Astrocyte (in vitro differentiated cells and primary cell): ENCODE measurements at places on chromosomes 2 and 18.

DNA sequence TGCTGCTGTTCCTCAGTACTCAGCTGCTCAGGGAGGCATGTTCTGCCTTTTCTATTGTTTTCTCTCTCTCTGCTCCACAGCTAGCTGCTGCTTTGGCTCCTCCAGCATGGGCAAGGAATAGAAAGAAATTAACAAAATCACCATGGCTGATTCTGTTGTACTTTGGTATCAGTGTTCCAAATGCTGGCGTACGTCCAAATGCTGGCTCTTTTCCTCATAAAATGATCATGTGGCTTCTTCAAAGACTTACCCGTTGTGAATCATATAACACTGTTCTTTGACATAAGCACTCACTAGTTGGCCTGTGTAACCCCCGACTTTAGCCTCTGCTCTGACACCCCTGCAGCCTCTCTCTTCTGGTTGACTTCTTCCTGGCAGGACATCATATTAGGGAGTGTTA, 547.6 kb downstream of the CPS1 start:
- no peak for DNase-seq

GRCh38 chr18:23706971-23707640, 17.9 kb downstream of the LAMA3 start:
- DNase-seq = no peak

DNA sequence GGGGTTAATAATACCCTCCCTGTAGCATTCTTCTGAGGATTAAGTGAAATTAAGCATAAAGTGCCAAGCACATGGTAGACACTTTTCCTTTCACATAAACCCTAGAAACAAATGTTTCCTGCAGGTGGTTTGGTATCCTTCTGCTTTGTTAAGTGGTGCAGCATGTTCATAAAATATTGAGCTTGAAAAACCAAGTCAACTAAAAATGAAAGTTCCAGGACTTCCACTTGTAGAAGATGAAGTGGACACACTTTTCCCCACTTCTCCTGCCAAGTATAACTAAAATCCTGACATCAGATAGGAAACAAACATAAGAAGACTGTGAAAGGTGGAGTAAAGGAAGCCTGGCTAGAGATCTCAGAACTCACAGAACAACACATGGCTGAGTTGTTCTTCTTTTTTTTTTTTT, 90.5 kb downstream of the COLEC12 start:
- no peak for DNase-seq

DNA sequence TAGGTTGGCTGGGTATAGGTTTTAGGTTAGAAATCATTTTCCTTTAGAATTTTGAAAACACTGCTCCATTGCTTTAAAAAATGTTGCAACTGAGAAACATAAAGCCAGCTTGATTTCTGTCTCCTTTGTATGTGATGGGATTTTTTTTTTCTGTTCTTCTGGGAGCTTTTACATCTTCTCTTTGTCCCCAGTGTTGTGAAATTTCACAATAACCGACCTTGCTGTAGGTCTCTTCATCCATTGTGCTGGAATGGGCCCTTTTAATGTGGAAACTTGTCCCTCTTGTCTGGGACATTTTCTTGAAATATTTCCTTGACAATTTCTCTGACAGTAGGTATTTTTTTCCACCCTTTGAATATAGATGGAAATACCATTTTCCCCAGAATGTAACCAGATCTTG, 44.0 kb upstream of the LAPTM4A start:
- DNase-seq = no peak

DNA sequence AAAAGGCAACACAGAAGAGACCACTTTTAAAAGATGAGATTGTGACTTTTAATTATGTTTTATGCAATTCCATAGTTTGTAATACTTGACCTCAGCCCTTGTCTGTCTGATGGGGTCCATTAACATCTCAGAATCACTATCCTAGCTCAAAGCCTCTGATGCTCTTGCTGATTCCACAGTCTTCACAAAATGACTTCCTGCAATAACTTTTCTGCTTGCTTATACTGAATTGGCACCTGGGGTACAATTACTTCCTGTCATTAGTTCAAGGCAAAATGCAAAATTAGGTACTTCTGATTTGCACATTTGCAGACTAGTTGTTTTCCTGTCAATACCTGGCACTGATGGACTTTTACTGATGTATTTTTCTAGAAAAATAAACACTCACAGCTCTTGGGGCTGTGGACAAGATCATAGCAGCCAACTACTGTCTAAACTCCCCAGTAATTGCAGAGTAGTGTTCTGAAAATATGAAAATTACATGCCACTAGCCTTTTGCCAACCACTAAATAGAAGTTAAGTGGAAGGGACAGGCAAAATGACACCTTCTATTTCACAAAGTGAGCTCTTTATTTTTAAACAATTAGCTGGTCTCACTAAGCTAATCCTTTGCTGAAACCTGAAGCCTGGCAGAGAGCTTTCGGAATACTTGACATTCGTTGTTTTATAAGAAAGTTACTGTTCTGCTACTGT, 129.1 kb downstream of the PIEZO2 start:
- no peak for DNase-seq

- no peak for DNase-seq
Observed at GRCh38 chr2:43004879-43005244, 212.5 kb upstream of the HAAO start.

- DNase-seq = no peak
Observed at GRCh38 chr18:59109375-59109774, 30.3 kb upstream of the SEC11C start.

- peak; percentile 58 for DNase-seq
Observed at GRCh38 chr2:19577723-19578122, 219.3 kb upstream of the OSR1 start.

DNA sequence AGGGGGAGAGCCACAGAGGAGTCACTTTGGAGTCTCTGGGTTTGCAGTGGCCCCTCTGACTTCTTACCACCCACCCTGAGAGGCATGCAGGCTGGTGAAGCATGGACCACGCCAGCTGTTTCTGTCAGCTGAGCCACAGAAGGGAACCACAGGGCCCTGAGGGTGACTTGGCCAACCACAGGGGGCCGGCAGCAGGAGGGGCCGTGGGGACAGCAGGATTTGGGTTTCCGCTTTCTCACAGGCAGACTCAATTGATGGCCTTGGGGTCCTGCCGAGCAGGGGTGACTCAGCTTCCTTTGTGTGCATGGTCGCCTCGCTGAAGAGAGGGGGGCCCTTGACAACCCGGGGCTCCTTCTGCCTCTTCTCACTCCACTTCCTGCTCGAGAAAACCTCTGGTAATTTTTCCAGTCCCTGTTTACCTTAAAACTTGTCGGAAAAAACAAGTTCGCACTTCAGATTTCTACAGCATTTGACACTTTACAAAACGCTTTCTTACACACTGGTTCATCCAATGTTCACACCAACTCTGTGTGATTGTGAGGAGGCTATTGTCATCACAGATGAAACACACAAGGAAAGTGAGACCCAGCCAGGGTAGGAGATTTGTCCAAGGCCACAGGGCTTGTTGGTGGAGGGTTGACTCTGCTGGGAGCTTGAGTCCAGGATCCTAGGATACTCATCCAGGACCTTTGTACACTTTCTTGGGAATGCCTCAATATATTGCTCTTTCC, 311.2 kb downstream of the LPIN1 start:
- peak; percentile 45 for DNase-seq

DNA sequence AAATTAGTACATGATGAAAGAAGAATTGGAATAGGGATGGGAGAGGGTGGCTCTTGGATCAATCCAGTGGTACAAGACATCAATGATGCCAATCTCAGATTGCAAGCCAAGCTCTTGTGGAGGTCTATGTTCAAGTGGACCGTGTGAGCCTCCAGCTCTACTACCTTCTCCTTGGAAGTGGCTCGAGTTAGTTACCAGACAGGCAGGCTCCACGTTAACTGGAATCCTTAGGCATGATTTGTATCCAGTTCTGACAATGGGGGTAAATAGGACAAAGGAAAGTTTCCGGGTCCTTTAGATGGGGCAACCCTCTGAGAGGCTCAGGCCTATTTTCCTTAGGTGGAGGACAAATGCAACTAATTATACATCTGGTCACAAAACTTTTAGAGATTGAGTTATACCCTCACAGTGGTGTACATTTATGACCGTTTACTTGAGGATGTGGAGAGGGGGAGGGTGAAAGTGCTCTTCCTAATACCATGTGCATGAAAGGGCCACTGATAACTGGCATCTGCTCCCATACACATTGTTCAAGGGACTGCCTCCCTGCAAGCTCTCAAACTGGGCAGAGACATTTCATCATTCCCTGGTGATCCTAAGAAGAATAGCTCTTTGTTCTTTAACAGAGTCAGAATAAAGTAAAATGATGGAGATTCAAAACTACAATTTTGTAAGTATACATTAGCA, 180.2 kb downstream of the SOCS6 start:
- no peak for DNase-seq

- DNase-seq = no peak
Observed at GRCh38 chr2:106551417-106552130, 64.4 kb downstream of the CD8B2 start.

DNA sequence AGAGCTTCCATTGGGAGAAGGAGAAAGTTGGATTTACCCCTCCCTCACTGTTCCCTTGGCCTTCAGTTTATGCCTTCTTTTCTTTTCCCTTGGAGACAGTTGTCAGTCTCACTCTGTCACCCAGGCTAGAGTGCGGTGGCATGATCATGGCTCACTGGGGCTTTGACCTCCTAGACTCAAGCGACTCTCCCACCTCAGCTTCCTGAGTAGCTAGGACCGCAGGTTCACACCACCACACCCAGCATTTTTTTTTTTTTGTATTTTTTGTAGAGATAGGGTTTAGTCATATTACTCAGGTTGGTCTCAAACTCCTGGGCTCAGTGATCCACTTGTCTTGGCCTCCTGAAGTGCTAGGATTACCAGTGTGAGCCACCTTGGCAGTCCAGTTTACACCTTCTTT, 49.9 kb downstream of the SLC9A4 start:
- DNase-seq = no peak

GRCh38 chr2:194260185-194260584, 1396.8 kb upstream of the SLC39A10 start:
- DNase-seq = no peak

DNA sequence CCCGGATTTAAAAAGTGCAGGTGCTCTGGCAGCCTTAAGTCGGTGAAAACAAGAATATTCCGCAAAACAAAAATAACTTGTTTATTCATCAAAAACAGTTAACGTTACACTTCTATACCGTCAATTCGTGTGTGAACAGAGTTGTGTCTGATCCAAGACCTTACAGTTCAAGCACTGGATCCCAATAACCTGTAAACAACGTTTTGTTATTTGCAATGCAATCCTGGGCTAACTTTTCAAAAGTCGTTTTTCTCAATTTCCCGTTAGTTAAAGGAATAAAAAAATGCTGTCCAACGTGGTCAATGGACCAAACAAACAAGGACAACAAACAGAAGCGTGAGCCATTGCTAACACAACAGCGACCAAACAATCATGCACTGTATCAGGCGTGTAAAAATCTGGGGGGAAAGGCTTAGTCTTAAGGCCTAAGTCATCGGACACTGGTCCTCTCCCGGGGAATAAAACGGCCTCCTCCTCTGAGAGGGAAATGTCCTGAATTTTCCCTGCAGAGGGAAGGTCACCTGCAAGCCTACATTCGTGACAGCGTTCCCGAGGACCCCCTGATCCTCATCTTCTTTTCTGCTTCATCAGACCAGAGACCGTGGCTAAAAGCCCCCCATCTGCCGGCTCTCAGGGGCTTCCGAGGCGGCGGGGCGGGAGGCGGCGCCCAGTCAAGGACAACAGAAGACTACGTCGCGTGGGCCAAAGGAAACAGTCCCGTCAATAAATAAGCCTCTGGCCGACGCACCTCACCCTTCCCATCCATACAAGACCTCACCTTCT, 490 bp downstream of the NDUFS1 start:
- peak; percentile 29 for DNase-seq

DNA sequence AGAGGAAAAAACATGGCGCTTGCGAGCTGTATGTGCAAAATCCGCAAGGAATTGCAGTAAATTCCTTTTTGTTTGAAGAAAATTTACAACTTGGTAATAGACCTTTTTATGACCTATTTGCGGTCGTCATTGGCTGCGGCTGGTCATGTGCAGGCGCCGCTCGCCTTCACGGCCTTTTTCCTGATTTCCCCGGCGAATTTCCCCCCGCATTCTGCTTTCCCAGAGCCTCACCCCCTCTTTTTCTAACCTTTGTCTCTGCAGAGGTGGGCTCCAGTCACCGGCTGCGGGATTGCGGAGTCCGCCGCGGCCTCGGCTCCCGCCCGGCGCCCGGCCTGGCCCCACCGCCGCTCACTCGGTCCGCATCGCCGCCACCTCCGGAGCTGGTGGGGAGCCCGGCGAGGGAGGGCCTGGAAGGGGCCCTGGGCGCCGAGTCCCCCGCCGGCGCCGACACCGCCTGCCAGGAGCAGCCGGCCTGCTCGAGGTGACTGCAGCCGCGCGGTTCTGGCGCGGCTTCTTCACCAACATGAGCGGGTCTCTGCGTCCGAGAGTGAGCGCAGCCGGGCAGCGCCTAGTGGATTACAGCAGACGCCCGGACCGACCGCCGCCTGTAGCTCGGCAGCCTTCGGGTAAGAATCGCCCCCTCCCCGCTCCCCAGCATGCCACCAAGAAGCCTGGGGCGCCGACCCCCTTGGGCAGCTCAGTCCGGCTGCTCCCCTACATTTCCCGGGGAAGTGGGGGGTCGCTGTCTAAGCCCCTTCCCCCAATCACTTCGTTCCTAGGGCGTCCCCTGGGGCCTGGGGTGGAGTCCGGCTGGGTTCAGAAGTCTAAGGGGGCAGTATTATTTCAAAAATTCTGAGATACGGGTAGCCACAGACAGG, 7.1 kb downstream of the HOXD8 start:
- DNase-seq = no peak

DNA sequence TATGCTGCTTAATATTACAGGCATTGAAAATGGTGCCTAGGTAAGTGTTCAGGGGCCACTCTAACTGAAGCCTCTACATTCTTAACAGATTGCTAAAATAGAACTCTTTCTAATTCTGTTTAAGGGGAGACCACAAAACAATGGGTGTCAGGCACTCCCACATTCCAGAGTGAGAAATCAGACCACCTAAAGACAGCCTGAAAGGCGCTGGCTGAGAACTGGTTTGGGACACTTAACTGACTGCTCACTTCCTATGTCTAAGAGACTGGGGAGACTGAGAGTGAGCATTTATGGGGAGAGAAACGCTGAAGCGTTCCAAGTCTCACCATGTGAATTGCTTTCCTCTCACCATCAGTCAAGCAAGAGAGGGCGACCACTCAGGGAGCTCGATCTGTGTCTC, 108.8 kb upstream of the ITGB6 start:
- DNase-seq = peak; percentile 95

GRCh38 chr2:6446938-6447608, 418.6 kb downstream of the CMPK2 start:
- DNase-seq = no peak

GRCh38 chr2:119011162-119011909, 69.3 kb downstream of the MARCO start:
- peak; percentile 9 for DNase-seq

DNA sequence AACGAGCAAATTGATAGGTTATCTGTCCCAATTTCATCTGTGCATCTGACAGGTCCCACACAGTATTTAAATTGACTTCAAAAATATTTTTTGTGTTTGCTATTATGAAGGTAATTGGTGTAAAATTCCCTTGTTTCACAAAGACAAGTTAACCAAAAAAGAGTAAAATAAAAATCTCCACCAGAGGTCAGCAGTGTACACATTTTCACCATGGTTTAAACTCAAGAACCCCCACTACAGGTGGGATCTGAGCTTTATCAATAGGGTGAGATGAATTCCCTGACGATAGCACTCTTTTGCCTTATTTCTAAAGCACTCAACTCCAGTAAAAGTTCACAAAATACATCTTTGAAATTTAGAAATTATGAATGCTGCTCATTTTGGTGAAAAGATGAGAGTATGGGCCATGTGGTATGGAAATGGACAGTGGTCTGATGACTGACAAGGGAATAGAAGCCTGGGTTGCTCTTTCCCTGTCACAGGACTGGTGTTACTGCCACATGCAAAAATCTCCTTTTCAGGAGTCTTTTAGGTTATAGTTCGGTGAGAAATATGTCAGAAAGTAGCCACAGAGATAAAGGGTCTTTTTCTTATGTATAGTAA, 68.0 kb downstream of the SERPINB8 start:
- peak; percentile 1 for DNase-seq
